Endothelial cell of umbilical vein (primary cell): ENCODE measurements at places on chromosomes 13 and 19. TPM values are rescaled to one million over a fixed set of nuclear protein-coding genes. Genes with fewer than 3 reads are reported as not detected.

GRCh38 chr13:33245505-33246158 lies 39.9 kb downstream of the STARD13 start:
- DNase-seq, result no peak

DNA sequence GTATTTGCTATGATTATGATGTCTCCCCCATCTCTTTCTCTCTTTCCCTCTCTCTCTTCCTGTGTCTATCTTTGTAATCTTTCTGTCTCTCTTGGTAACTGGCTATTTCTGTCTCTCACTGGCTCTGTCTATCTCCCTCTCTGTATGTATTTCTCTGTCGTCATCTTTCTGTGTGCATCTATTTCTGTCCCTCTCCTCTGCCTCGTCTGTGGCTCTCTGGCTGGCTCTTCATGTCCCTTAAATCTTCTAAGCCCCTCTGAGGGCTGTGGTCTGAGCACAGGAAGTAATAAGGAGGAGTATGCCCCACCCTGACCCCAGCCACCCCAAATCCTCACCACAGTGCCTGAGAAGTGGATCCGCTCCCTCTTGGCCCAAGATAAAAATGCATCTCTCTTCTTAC lies 104.4 kb downstream of the DNAJC15 start:
- no peak for DNase-seq

FCAR gene
- not detected in 2 replicates for total RNA-seq

KLK14 gene
- not detected in 2 replicates for total RNA-seq

DNA sequence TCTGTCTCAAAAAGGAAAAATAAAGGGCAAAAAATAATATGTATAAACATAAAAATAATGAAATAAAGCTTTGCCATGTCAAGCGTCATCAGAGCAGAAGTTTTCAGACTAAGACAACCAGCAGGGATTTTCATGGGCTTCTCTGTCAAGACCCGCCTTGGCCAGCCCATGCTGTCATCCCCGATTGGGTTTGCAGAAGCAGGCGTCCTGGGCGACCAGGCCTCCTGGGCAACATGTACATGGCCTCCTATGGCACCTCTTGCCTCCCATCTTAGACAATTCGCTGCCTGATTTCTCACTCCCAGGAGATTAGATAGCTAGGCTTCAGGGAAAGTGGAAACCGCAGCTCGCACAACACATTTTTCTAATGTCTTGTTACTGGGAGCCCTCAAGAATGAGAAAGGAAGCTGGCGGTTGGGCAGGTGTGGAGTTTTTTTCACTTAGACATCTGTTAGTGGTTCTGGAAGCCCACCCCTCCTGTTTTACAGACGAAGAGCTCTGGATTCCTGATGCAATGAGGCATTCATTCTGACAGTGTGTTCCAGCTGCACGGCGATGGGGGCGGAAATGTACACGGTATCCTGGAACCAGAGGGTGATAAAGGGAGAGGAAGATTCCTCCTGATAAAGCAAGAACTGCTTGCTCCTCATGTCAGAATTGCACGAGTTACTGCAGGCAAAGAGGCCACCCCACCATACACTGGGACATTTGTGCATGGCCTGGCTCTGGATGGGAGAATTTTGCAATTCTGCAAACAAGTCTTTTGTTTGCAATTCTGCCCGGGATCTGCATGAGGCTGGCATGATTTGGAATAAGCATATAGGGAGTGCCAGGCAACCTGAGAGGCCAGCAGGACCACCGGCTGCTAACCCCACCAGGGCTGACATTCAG lies 47.4 kb upstream of the KATNAL1 start:
- DNase-seq, result no peak

PLPPR3 gene
- total RNA-seq, result 0.76 and 1.2 TPM in 2 replicates

DNA sequence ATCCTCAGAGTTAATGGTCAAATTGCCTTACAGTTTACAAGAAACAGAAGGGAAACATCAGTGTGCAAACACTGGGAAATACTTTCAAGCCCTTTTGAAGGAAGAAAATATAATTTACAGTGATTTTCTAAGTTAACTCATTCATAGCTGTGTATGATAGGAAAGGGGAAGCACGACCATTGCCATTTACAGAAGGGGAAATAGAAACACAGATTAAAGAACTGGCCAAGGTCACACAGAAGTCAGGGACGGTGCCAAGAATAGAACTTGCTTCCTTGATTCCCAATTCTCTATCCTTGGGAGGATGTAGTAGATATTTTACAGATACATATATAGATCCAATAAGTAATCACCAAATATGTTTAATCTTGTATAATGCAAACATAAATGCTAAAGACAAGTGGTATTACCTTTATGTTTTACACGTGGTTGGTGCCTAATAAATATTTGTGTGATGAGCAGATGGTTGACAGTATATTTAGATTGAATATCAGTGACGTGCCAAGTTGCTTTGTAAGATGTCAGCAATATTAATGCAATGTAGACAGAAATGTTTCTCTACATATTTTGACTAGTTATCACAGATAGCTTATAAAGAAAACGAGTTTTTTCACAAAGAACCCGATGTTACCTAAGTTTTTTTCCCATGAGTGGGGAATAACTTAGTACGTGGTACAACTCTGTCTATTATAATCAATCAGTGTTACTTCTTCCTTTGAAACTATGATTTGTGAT lies 73.1 kb downstream of the FLT1 start:
- DNase-seq, result no peak

- DNase-seq, result no peak
Measured at GRCh38 chr19:42109896-42110295, 22.4 kb downstream of the POU2F2 start.

- DNase-seq, result no peak
Measured at GRCh38 chr19:16034180-16034579, 42.1 kb upstream of the TPM4 start.

SLC7A10 gene
- not detected in 2 replicates for total RNA-seq

GRCh38 chr13:77860507-77860981 lies 58.1 kb downstream of the EDNRB start:
- peak; percentile 64 for DNase-seq

DNA sequence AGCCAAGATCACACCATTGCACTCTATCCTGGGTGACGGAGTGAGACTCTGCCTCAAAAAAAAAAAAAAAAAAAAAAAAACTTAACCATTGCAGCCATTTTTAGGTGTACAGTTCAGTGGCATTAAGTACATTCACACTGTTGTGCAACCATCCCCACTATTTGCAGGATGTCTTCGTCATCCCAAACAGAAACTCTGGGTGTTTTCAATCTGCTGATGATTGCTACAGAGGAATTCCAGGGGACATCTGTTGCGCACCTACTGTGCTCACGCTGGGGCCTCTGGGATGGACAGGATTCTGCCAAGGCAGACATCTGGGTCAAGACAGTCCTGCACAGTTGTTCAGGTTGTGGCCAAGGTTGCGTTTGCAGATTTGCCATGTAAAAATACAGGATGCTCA lies 2.4 kb upstream of the APOC4 start:
- no peak for DNase-seq

DNA sequence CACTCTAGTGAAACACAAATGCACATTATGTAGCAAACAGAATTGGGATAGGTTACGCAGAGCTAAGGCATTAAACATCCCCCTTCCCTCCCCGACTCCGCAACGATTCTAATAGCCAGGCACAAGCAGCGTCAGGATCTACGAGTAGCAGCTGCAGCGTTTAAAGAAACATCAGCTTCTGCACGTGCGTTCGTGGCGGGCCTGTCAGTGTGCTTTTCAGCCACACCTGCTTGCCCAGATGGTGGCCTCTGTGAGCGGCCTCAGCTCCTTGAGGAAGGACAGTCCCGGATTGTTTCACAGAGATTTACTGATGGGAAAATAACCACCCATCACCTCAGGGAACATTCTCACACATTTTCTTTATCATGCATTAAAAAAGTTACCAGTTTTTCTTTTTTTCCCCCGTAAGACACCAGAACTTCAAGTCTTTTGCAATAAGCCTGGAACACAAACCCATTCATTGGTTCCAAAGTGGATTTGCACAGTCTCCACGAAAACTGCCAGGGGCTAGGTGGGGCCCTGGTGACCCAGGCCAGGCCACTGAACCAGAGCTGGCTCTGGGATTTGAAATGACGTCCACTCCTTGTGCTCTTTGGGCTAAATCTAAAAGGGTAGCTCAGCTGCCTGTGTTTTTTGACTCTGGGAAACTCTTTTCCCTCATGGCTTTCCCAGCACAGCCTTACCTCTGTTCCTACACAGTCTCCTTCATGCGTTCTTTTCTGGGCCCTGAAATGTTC lies 325.5 kb downstream of the KCNRG start:
- DNase-seq, result no peak
